ENCODE measurements at places on chromosomes 13 and 19.

DNA sequence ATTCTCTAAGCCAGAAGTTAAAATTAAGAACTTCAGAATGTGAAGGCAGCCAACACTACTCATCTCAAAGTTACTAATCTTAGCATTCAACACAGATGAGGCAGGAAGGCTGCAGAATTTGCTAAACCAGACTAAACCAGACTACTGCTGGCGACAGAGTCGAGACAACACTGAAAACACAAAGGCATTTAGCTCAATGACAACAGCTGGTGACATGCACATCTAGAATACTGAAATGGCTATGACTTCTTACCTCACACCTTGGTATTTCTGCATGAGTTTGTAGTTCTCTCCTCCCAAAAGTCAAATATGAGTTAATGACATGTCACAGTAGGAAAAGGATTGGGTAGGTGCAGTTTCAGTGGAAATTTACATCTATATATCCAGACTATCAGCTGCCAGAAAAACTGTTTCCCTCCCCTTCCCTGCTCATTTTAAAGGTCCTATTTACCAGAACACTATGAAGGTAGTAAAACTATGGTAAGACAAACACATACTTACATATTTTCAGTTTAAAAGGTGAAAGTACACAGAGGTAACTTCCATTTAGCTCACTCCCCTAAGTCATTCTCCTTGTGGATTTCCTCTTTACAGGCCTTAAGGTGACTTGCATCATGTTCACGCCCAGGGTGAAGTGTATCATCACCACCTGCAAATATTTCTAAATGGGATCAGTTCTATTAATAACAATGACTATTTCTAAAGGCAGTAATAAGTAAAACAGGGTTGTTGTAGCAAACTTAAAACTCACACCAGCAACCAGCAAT, 21.4 kb downstream of the FOXO1 start:
- DNase-seq: no peak

DNA sequence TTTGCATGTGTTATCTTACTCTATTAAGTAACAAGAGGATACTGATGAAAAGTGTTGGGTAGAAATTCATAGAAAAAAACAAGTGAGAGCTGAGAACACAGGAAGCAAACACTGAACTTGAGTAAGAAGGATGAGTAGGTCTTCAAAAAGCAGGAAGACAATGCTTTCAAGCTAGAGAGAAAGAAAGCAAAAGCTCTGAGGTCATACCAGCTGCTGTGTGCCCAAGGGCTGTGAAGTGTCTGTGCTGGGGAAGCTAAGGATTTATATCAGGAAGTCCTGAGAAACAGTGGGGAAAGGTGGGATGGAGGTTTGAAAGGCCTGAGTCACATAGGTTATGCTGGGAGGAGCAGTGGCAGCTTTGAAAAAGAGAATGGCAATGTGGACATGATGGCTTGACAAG, 145.5 kb upstream of the MAB21L1 start:
- DNase-seq: no peak

DNA sequence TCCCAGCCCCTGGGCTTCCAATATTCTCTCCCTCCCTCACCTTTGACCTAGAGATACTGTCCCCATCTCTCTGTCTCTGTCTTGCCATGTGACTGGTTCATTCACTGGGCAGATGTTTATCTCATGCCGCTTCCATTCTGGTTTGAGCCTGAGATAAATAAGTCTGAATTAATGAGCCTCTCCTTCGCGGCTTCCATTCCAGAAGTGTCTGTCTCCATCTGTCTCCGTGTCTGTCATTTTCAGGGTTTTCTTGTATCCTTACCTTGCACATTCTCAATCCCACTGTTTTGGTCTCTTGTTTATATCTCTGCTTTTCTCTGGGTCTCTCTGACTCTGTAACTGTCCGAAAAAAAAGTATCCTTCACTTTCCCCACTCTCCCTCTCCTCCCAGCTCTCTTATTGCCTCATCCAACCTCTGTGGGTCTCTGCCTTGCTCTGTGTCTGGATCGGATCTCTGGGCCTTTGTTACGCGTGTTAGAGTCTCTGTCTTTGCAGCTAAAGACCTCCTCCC, 4.3 kb downstream of the SPHK2 start:
- DNase-seq: no peak

DNA sequence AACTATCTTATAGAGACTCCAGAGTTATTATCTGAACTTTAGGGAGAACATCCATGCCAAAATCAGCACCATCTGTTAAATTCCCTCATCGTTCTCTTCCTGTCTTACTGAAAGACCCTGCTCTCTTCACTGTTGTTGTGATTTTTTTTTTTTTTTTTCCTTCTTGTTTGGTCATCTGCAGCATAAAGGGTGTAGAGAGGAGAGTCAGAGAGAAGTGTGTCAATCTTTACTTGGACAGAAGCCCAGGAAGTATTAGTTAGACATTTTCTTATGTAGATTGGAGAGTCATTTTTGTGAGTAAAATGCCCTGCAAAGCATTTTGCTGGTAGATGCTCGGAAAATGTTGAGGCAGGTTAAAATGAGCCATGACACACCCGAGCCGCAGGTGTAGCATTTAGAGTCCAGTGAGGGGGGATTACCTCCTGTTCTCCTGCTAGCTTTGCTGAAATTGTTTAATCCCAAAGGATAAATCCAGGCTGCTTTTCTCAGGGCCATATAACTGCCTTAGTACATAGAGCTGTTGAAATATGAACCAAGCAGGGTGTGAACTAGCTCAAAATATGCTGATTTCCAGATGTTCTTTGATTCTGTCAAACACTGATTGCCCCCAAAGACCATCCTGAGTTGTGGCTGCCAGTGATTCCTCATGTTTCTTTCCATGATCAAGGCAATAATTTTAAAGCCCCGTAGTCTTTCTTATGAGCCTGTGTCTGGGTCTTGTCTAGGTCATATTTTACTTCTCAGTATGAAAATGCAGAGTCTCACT, 143.5 kb downstream of the DCT start:
- no peak for DNase-seq

- DNase-seq: no peak
Observed at GRCh38 chr19:28435551-28436271, 777.2 kb downstream of the UQCRFS1 start.

DNA sequence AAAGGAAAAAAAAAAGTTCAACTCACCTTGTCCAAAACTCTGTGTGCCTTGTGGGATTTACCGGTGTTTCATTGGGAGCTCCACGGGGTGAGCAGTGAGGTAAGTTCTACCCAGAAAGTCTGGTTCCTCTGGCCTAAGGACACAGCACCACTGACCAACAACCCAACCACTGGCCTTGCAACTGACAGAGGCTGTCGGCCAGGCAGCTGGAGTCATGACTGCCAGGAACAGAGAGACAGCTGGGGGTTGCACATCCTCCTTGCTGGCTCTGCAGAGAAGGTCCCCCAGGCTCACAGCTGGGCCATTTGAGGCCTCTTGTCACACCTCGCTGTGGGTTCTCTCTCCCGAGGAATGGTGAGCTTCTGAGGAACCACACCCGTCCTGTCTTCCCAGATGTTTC, 59.5 kb downstream of the ANKRD10 start:
- no peak for DNase-seq

- no peak for DNase-seq
Observed at GRCh38 chr13:73082895-73083294, 24.1 kb downstream of the KLF5 start.

GRCh38 chr13:109569958-109570711, 216.2 kb downstream of the IRS2 start:
- DNase-seq: no peak

- DNase-seq: peak; percentile 82
Observed at GRCh38 chr13:24511019-24511815, 1.4 kb downstream of the PARP4 start.

GRCh38 chr13:93956426-93956825, 523.1 kb downstream of the DCT start:
- no peak for DNase-seq

- no peak for DNase-seq
Observed at GRCh38 chr13:111975539-111976473, 91.1 kb upstream of the SOX1 start.

DNA sequence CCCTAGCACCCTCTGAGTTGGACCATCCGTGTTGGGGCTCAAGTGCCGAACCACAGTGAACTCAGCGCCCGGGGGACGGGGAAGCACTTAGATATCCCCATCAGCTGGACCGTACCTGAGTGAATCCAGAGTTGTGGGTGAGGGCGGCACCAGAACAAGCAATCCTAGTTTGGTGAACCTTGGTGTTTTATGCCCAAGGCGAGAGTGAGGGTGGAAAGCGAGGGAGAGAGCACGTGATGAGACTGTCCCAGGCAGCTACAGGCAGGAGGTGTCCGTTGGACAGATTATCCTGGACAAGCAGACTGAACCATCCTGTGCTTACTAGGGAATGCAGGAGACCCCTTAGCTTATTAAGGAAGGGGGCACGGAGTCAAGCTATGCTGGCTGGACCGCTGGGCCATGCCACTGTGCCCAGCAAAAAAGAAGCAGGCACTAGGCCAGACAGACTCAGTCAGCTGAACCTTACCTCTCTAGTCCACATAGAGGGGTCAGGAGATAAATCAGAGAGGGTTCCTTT, 596 bp downstream of the GET3 start:
- DNase-seq: no peak

DNA sequence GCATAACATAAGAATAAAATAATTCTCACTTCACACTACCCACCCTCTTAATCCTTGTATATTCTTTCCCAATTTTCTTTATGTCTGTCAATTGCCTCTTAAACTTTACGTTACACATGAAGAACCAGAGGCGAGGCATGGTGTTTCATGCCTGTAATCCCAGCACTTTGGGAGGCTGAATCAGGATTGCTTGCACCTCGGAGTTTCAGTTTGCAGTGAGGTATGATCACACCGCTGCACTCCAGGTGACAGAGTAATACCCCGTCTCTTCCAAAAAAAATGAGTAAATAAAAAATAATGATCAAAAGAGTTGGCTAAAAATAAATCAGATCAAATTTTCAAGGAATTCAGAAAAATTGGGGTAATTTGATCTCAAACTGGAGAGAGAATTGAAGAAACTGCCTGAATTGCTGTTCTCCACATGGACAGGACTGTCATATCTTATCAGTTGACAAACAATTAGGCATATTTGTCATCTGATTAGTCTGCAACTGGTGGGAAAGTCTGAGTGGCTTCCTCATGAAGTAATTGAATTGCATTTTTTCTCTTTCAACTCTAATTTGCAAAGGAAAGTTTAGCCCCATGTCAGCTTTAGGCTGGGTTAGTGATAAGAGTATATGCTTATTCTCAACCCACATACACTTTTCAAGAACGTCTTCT, 302.9 kb downstream of the ITGBL1 start:
- no peak for DNase-seq

GRCh38 chr19:13152356-13152973, 2.3 kb downstream of the IER2 start:
- no peak for DNase-seq

- DNase-seq: no peak
Observed at GRCh38 chr13:51559946-51560735, 24.1 kb upstream of the WDFY2 start.

GRCh38 chr19:17579661-17580244, 24.3 kb downstream of the COLGALT1 start:
- DNase-seq: peak; percentile 73

DNA sequence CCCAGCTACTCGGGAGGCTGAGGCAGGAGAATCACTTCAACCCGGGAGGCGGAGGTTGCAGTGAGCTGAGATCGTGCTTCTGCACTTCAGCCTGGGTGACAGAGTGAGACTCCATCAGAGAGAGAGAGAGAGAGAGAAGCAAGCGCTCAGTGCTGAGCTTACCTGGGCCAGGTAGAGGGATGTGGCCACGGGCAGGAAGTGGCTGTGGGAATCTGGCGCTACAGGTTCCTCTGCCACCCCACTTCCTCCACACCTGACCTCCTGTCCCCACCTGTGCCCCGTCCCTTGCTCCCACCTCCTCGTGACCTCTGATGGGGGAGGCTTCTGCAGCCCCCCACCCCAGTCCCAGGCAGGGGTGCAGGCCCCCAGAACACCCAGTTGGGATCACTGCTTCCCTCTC, 1.0 kb upstream of the NCCRP1 start:
- DNase-seq: no peak

GRCh38 chr13:51541809-51542258, 42.4 kb upstream of the WDFY2 start:
- no peak for DNase-seq

DNA sequence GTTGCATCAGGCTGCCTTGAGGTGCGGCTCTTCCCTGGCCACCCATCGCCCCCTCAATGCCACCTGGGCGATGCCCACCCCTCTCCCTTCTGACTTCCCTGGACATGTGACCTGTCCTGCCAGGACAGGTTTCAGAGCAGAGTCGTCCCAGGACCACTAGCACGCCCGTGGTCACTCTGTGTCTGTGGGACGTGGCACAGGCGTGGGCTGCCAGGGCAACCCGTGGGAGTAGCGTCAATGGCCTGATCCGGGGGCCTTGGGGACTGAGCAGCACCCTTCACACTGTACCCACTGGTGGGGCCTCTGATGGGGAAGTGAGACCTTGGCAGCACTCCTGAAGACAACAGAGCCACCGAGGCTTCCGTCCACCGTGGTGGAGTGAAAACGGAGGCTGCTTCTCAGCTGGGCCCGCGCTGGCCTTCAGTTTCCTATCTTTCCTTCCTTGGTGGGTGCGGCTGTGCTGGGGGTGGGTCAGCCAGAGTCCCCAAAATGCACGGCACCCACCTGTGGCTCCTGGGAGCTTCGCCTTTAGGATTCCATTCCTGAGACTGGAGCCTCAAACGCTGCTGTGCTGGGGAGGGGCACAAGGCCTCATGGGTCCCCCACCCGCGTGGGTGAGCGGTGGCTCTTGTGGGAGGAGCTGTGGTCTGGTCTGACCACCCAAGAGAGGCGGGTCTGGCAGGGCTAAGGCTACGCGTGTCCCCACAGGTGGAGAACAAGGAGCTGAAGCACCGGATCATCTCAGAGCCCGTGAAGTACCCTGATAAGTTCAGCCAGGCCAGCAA, 26.7 kb upstream of the TMEM255B start:
- no peak for DNase-seq

DNA sequence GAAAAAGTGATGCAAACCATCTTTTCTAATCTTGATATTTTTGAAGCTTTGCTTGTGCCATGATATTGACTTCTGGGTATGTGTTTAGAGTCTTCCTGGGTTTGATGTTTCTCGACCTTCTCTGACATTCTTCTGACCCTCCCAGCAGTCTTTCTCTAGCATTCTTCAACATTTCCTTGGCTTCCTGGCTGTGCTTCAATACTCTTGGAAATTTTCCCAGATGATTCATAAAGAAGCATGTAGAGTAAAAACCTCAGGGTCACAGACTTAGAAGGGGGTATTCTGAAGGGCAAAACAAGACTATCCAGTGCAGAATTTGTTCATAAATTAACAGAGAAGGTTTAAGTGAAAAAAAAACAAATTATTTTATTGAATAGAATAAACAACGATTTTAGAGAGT, 946.3 kb upstream of the PCDH9 start:
- no peak for DNase-seq

Measured in activated CD8-positive, alpha-beta memory T cell treated with anti-CD3 and anti-CD28 coated beads, Interleukin-2, amount 50 U/mL, for 48 hours (primary cell).